ENCODE measurements at places on chromosomes 16 and 17.
A peak's percentile ranks its signal among the peaks of the same experiment; 100 is the strongest.

DNA sequence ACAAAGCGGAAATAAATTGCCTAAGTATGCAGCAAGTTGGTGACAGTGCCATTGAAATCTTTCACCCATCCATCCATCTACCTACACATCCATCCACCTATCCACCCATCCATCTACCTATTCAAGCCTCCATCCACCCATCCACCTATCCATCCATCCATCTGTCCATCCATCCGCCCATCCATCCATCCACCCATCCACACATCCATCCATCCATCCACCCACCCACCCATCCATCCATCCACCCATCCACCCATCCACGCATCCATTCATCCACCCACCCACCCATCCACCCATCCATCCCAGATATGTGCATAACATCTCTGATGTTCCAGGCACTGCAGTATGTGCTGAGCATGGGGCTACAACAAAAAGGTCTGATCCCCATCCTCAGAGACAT lies 277.5 kb downstream of the IRF8 start:
- DNase-seq = no peak

GRCh38 chr17:38667099-38667786 lies 7.5 kb downstream of the EPOP start:
- DNase-seq = peak; percentile 69

DNA sequence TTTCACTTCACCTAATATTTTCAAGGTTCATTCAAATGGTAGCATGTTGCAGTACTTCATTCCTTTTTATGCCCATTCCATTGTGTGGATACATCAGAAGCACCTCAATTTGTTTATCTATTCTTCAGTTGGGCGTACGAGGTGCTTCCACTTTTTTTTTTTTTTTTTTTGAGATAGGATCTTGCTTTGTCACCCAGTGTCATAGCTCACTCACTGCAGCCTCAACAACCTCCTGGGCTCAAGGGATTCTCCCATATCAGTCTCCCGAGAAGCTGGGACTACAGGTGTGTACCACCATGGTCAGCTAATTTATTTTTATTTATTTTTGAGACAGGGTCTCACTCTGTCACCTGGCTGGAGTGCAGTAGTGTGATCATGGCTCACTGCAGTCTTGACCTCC lies 22.5 kb upstream of the SPNS3 start:
- DNase-seq = no peak

- DNase-seq = no peak
Measured at GRCh38 chr16:57530522-57531252, 5.7 kb downstream of the CCDC102A start.

DNA sequence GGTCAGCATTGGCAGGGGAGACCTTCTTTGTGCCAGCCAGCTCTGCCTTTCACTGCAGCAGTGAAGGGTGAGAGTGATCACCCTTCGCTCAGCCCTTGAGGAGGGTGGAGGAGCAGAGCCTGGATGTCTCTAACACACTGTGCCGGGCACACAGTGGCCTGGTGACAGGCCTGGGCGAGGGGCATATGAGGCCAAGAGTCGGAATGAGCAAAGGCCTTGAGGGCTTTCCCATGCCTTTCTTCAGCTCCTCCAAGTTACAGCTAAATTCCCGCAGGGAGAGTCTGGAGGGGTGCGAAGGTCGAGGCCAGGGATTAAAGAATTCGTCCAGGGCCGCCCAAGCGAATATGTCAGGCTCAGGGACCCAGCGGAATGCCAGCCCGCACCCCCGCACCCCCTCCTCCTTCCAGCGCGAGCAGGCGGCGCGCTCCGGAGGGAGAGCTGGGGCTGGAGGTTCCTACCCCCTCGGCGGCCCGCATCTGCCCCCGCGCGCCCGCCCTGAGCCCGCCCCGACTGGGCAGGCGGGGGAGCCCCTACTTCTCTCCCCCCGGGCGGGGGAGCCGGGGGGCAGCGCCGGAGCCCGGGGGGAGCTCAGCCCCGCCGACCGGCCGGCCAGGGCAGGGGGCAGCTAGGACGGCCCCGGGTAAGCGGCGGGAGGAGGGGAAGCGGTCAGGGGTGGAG lies at the start of gene RASL10B:
TSS of gene RASL10B (plus strand) at position 401 of the 678 bp plus-strand sequence. CDS start 3,546 bp downstream, outside the sequence.
- no peak for DNase-seq

- no peak for DNase-seq
Measured at GRCh38 chr16:72313903-72314302, 141.9 kb upstream of the PMFBP1 start.

All from NCI-H1092 (cell line).